Activated naive CD4-positive, alpha-beta T cell treated with anti-CD3 and anti-CD28 coated beads, Interleukin-2, amount 50 U/mL, for 72 hours (primary cell): ENCODE measurements at places on chromosomes 11 and 22.
A peak's percentile ranks its signal among the peaks of the same experiment; 100 is the strongest.

DNA sequence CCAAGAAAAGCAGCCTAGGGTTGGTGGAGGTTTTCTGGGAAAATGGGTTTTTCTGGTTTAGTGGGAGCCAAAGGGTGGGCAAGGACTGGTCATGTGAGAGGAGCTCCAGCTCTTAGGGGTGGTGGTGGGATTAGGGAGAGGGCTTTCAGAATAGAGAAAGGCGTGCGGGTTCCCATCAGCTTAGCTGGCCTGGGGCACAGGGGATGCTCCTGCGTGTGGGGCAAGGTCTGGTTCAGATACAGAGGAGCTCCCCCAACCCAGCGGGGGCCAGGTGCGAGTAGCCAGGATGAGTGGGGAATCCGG is 644 bp downstream of the TMEM134 start:
- no peak for DNase-seq

DNA sequence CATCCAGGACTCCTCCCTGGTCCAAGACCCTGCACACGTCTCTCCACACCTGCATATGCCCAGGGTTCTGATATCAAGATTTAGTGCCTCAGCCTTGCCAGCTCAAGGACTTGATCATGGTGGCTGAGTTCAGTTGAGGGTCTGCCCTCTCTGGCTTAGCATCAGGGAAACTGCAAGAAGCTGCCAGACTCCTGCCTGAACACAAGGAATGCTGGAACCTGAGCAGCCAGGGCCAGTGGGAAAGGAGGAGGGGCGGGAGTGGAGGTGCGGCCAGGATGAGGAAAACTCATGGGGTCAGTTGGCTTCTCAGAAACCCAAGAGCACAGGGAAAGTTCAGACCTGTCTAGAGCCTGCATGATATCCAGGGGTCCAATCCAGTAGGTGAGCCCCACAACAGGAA is 546.1 kb downstream of the BUD13 start:
- no peak for DNase-seq

DNA sequence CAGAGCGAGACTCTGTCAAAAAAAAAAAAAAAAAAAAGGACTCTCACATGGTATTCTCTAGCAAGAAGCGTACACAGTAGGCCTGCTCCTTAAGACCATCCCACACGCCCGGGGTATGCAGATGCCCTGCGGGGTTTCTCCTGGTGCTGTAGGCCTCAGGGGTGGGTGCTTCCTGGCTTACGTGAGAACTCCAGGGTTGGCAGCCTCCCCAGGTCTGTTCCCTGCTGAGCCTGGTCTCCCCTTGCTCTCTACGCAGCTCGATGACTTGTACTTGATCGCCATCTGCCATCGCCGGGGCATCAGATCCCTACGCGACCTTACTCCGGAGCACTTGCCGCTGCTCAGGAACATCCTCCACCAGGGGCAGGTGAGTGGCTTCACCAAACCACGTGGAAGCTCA is 12.4 kb upstream of the ST3GAL4 start:
- no peak for DNase-seq

DNA sequence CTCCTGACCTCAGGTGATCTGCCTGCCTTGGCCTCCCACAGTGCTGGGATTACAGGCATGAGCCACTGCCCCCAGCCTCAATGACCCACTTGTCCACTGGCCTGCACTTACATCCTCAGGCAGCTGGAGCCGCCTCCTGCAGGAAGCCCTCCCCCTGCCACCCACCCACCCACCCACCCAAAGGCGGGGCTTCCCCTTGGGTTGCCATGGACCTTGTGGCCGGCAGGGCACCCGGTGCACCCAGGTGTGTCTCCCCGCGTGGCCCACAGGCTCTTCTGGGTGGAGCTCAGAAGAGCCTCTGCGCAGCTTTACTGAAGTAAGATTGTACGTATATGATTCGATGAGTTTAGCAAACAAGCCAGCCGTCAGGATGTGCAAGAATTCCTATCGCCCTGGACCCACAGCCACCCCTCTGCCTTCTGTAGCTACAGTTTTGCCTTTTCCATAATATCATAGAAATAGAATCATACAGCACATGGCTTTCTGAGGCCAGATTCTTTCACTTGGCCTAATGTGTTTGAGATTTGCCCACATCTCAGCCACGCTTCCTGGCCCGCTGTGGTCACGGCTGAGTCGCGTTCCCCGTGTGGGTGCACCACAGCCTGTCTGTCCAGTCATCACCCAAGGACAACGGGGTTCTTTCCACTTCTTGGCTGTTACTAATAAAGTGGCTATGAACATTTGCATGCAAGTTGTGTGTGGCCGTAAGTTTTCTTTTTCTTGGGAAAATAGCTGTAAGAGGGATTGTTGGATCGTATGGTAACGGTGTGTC is 5.3 kb upstream of the BRSK2 start:
- DNase-seq, result no peak

DNA sequence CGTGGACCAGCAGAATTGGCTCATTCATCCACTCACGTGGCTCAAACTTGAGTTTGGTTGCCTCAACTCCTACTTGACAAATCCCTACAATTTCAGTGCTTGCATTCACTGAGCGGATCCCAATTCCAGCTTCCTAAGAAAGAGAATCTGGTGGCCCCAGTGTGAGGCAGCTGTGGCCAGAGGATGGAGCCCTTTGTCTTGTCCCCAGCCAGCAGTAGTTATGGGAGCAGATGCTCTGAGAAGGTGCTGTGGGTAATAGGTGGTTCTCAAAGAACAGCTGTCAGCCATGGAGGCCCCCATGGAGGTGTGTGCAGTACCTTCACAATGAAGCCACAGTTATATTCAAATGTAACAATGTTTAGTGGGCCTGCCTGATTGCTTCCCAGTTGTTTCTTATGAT is 39.3 kb downstream of the KREMEN1 start:
- DNase-seq, result no peak

GRCh38 chr11:132904607-132905006 is 627.7 kb downstream of the OPCML start:
- DNase-seq, result no peak

DNA sequence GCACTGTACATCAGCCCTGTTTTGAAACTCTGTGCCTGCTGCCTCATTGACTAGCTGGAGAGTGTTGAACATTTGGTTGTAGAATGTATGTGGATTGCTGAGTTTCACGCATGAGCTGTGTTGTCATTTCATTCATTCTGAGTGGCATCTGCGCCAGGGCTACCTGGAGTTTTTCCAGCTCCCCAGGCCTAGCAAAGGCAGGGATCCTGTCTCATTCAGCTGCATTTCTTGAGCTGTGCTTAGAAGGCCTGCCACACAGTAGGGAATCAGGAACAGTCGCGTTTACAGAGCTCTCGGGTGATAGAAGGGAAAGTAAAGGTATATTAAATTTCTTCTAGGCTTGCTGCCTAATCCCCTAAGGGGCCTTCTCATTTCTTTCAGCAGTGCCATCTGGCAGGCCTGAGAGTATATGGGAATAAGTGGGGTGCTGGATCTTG is 44.3 kb downstream of the PTPRJ start:
- no peak for DNase-seq

DNA sequence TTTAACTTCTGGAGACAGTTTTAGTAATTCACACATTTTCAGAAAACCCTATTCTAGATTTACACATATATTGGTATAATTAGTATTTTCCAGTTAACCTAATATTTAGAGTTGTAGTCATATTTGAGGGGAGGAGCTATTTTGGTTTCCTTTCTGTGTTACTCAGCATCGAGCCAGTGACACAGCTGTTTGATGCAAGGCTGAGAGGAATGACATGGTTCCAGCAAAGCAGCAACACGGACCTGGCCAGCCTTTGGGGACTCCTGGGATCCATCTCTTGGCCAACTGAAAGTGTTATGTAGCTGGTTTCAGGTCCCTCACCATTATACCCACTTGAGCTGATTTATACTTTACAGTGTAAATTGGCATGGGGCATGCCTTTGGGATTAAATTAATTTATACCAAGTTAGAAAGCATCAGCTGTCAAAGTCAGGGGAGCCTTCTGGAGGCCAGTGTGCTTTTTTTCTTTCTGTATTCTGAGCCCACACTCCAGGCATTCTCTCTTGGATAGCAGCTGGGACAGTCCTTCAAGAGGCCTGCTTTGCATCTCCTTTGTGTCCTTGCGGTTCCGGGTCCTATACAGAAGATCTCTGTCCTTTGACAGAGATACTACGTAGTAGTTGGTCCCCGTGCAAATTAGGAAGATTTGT is 91.3 kb upstream of the SLC25A18 start:
- no peak for DNase-seq

GRCh38 chr22:30436196-30436595 is 10.6 kb downstream of the MTFP1 start:
- no peak for DNase-seq

- no peak for DNase-seq
Observed at GRCh38 chr11:1458340-1459218, 28.0 kb downstream of the MOB2 start.

GRCh38 chr11:130165601-130166456 is 6.2 kb downstream of the ST14 start:
- no peak for DNase-seq

DNA sequence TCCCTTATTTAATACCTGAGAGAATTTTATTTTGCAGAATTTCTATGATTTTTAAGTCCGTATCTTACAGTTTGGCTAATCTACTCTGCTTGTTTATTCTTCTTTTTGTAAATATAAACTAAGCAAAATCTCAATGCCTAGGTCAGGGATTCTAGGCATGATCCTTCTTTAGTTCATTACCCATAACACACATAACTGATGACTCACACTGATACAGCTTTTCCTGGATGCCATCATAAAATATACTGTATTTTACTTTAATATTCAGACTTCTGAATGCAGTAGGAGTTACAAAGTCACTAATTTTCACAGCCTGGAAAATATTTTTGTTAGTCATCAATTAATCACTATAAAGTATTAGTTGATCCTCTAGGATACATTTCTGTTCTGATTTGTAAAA is 898.2 kb upstream of the RAG2 start:
- DNase-seq, result no peak

DNA sequence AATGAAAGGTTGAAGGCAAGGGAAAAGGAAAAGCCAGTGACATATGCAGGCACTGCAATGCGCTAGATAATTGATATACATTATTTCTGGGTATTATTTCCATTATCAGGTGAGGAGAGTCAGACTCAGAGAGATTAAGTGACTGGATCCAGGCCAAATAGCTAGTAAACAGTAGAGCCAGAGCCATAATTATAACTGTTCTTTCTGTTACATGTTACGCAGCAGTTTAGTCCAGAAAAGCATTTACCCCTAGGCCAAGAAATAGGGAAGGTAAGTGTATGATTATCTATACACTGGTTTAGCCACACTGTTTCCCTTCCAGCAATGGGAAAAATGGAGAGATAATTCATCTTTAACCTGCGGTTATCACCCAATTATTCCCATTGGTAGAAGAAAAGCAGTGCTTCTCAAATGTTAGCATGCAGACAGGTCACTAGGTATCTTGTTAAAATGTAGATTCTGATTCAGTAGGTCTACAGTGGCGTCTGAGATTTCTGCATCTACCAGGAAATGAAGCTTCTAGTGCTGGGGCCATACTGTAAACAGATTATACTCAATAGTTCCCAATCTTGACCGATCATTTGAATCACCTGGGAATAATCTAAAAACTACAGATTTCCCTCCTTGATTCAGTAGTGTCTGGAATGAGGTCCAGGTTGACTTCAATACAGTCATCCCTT is 69.4 kb downstream of the RBFOX2 start:
- DNase-seq, result no peak

DNA sequence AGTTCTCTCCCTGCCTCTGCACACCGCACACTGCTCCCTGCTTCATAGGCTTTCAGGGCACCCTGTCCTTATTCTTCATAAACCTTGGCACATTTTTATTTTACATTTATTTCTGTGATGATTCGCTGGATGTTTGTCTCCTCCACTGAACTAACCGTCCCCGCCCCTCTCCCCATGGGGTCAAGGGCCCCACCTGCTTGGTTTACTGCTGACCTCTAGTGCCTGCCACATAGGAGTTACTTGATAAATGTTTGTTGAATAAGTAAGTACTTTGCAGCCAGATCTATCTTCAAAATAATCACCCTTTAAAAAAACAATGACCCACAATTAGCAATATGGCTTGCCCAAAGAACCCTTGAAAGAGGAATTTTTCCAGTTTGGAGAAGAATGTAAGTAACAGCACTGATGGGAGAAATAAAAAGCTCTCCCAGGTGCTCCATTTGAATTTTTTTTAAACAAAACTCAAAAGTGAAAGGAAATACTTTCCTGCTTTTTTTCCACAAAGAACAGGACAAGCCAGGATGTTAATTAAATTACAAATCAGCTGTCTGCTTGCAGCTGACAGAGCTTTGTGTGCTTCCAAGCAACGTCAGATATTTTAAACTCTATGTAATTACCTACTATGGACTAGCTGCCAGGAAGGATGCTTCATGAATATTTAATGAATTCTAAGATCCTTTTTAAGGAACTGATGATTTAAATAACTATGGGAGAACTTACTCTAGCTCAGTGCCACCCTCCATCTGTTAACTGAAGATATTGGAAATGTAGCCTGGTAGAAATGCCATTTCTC is 1083.6 kb downstream of the DLG2 start:
- DNase-seq, result no peak

DNA sequence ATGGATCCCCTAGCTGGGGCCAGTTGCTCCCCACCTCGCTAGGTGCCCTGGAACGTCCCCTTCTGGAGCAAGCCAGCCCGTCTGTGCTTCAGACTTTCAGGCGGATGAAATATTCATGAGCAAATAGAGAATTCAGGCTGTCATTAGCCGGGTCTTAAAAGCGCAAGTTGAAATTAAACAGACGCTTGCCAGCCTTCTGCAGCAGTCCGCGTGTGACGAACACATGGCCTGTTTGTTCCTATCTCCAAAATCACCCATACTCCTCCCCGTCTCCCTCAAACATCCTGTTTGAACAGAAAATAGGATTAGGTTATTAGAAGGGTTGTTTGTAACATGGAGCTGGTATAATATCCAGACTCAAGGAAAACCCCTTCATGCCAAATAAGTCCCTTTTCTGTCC is 38.7 kb downstream of the MYO18B start:
- DNase-seq, result no peak

GRCh38 chr22:24843048-24843447 is 37.0 kb downstream of the SGSM1 start:
- DNase-seq, result no peak

GRCh38 chr11:93849751-93850593 is 446 bp downstream of the VSTM5 start:
- DNase-seq, result no peak

- peak; percentile 17 for DNase-seq
Observed at GRCh38 chr11:68839911-68840641, 1.6 kb downstream of the CPT1A start.

GRCh38 chr22:21760640-21761039 is 25.0 kb upstream of the YPEL1 start:
- DNase-seq, result no peak

DNA sequence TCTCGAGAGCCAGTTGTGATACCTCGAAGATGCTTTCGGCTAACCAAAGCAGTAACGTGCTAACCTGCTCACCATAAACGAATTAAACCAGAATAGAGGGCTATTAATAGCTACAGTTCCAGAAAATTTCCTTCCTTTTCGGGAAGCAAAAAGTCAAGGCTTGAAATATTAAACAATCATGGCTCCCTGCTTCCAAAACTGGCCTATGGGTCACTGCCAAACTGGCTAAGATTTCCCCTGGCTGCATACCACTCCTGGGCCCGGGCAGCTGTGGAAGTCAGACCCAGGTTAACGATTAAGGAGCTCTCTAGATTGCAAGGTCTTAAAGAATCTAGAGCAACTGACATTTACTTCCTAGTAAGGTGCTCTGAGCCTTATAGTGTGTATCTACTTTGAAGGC is 1.7 kb downstream of the AMOTL1 start:
- no peak for DNase-seq

- DNase-seq, result no peak
Observed at GRCh38 chr11:36385121-36385970, 89.3 kb downstream of the PRR5L start.

- DNase-seq, result no peak
Observed at GRCh38 chr11:79226126-79226525, 214.7 kb downstream of the TENM4 start.
